Amygdala (tissue), 56 donors: ENCODE measurements at places on chromosomes 4 and X.

DNA sequence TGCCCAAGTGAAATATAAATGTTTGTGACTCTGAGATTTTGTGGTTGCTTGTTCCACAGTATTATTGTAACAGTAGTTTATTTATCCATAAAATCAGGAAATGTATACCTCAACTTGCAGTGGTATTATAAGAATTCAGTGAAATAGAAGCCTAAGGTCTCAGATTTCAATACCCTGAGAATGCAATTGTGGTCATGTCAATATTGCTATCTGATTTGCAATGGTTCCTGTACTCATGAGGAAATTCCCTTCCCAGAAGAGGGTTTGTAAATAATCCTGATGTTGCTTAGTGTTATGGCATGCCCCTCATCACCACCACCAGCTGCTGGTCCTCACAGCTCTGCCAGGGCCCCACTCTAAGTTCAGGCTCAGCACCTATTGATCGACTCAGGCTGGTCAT lies 67.8 kb downstream of the SLC34A2 start:
- no peak for DNase-seq

DNA sequence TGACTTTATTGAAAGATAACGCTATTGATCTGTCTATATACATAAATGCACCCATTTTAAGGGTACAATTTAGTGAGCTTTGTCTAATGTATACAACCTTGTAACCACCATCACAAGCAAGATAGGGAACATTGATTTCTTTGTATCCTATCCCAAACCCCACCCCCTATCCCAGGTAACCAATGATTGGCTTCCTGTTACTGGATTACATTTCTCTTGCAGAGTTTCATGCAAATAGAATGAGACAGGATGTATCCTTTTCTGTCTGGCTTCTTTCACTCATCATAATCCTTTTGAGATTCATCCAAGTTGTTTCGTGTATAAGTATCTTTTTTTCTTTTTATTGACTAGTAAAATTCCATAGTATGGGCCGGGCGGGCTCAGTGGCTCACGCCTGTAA lies 1.6 kb upstream of the GRIPAP1 start:
- no peak for DNase-seq

- no peak for DNase-seq
Measured at GRCh38 chrX:64842492-64842891, 133.8 kb downstream of the ZC4H2 start.

- DNase-seq = no peak
Measured at GRCh38 chr4:10722957-10723356, 38.4 kb upstream of the CLNK start.

DNA sequence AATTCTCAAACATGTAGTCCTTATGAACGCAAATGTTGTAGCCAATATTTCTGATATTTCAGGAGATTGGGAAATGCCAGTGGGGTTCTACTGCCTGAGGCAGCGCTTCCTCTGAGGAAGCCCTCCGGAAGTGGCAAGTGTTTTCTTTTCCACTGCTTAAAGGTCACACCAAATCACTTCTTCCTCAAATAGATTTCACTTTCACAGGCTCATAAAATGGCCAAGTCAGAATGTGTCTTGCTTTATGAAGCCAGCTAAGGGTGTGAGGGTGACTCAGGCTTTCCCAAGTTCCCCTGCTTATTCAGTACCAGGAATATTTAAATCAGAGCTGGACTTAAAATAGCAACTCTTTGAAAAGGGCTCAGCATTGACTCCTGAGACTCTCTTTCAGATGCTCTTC lies 514.2 kb upstream of the DIPK2B start:
- no peak for DNase-seq

DNA sequence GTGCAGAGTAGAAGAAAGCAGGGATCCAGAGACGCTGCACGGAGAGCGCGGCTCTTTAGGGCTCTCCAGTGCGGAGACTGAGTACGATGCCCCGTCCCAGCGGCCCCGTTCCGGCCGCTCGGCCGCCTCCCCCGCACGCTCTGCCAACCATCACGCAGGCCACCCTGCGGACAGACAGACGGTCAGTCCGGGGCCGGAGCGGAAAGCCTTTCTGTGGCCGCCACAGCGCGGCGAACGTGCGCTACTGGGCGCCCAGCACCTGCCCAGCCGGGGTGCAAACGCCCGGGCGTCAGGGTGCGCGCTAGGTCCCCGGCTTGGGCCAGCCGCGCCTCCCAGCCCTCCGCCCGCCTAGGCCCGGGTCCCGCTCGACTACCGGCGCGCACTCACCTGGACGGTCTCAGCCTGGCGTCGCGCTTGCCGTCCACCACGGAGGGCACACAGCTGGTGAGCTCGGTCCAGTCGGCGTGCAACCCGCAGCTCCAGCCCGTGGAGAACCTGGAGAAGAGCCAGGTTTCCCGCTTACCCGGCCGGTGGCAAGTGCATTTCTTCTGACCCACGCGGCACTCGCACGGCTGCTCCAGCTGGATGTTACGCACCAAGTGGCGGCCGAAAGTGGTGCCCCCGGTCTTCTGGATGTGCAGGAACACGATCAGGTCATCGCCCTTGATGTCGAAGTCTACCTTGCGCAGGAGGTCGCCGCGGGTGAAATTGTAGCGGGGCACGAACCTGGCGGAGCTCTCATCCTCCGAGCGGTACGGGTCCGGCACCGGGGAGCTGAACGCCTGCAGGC lies 1.8 kb downstream of the HS6ST2 start:
- no peak for DNase-seq
